ENCODE measurements at places on chromosomes 5 and 9.

DNA sequence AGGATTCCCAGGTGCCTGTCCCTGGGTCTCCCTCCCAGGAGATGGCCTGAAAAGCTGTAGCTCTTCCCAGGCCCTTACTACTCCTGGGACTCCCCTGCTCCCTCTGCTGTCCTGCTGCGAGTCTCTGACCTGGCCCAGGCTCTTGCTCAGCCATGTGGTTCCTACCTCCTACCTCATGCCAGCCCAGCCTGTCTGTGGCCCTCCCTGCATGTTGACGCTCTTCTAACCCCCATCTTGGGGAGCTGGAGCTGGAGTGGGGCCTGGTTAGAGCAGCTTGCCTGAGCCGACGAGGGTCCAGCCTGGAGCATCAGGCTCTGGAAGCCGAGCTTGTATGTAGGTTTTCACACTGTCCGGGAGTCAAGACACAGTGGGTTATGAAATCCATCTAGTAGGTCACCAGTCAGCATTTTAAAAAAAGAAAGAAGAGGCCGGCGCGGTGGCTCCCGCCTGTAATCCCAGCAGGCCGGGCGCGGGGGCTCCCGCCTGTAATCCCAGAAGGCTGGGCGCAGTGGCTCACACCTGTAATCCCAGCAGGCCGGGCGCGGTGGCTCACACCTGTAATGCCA, 244.4 kb downstream of the FANCC start:
- DNase-seq, result peak; percentile 11

DNA sequence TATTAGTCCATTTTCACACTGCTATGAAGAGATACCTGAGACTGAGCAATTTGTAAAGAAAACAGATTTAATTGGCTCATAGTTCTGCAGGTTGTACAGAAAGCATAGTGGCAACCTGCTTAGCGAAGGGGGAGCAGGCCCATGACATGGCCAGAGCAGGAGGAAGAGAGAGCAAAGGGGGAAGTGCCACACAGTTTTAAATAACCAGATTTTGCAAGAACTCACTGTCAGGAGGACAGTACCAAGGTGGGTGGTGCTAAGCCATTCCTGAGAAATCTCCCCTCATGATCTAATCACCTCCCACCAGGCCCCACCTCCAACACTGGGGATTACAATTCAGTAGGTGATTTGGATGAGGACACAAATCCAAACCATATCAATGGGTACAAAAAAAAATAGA, 16.8 kb upstream of the PCSK5 start:
- no peak for DNase-seq

DNA sequence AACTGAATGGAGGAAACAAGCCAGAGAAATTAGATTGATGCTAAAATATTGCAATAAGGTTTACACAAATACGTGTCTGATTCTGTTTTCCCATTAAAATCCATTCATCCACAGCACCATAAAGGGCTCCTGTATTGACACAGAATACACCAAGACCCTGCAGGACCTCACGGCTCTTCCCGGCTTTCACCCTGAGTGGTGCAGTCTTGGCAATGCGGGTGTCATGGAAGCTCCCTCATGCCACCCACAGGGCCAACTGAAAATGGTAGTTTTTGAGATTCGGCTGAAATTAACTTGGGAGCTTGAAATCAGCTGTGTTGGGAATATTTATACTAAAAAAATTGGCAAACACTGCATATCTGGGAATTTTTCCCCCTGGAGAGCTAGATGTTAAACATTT, 17.3 kb upstream of the EXOC3 start:
- DNase-seq, result peak; percentile 48

DNA sequence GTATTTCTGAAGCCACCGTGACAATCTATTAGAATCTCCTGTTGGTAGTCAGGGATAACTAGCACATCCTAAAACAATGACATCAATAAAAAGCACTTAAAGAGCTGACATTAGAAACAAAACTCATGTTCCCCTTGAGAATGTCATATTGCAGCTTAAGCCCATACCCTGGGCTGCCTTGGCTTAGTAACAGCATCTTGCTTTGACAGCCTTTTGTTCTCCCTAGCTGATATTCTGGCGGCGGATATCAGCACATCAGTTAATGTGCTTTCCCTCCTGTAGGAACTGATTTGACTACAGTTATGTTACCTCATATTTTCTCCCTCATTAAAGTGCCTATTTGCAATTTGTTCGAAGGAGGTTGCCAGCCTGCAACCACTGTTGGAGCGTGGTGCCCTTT, 214.1 kb downstream of the CD180 start:
- DNase-seq, result no peak

DNA sequence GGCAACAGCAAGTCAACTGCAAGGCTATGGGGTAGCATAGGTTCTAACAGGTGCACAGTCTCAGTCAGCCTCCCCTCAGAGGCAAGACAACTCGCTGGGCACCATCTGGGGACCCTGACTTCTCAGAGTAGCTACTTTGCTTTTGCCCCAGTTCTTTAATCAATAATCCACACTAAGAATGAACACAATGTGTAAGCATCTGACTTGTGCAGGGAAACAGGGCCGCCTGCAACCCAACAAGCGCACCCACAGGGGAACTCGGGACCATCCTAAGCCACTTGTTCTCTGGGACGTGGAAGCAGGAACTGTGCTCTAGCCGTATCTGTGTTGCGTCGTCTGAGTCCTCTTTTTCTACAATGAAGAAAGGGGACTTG, 1.9 kb downstream of the MOB3B start:
- DNase-seq, result no peak

DNA sequence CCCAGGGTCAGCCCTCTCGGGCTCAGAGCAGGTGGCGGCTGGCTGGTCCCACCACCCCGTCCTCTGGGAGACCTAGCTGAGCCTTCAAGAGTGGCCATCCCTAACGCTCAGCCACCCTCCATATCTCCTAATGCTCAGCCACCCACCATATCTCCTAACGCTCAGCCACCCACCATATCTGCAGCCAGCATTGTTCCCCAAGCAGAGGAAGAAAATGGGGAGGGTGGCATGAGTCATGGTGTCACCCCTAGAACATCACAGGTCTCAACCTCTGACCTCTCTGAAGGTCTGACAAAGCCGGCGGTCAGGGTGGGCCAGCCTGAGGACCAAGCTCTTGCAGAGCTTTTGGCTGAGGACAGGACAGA, 14.7 kb downstream of the LHX3 start:
- no peak for DNase-seq

DNA sequence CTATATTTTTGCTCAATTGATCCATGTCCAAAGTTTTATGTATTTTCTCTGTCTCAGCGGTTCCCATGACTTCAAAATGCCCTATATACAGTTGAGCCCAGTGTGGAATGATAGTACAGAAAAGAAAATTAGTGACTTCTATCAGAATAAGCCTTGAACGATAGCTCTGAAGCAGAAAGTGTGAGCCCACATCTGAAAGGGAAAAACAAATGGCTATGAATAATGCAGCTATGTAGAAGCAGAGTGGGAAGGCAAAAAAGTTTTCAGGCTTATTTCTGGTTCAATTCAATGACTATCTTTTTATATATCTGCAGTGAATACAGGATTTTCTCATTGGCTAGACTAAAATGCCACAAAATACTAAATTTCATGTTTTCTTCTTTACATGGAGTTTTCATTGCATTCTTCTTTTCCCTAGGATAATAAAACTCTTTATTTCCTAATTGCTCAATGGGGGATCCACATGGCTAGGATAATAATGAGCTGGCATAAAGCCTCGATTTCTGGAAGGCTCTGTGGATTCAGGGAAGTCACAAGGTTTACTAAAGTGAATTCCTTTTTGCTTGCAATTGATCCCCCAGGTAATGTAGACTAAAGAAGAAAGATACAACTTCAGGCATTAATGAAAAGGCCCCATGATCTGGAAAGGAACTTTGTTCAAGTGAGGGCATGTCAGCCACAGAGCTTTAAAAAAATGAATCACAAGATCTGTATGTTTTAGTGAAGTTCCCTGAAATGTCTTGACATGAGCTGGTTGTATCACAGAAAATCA, 377.0 kb upstream of the RIOK2 start:
- no peak for DNase-seq

- DNase-seq, result peak; percentile 17
Measured at GRCh38 chr5:59037453-59037852, 454.6 kb downstream of the RAB3C start.

DNA sequence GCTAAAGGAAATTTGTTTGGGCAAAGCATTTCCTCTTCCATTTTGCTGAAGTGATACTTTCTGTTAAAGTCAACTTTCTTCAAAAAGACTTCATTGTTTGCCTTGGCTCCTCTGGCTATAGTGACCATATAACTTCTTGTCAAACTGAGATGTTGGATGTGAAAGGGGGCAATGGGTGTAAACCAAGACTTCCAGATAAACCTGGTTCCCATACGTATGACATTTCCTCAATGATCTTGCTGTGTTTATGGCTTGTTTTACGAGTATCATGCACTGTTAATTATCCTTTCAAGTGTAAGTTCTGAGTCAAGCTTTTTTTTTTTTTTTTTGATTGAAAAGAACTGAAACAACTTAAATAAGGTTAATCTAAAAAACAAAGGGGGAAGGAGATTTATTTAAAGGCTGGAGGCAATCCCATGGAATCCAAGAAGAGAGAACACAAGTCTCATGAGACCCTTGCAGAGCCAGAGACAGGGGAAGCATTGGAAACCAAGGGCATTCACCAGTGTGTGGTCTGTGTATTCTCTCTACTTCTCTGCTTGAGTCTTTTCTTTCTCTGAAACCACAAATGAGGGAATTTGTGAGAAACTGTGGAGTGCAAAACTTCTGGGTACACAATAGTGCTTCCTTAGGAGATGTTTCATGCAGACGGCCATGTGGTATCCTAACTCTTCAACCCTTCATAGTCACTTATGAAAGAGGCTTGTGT, 335.3 kb downstream of the RAB3C start:
- DNase-seq, result no peak

GRCh38 chr9:16721972-16722371, 148.5 kb downstream of the BNC2 start:
- no peak for DNase-seq

GRCh38 chr5:150313921-150314716, 11.4 kb upstream of the ARSI start:
- DNase-seq, result no peak

- DNase-seq, result no peak
Measured at GRCh38 chr9:72726947-72727346, 205.5 kb downstream of the TMC1 start.

GRCh38 chr9:91047993-91048607, 246.5 kb downstream of the SYK start:
- no peak for DNase-seq

- DNase-seq, result no peak
Measured at GRCh38 chr9:115513148-115513547, 395.2 kb upstream of the TNC start.

GRCh38 chr5:54150841-54151240, 159.5 kb downstream of the ARL15 start:
- DNase-seq, result no peak

- DNase-seq, result no peak
Measured at GRCh38 chr5:80453366-80453765, 34.5 kb upstream of the FAM151B start.

GRCh38 chr9:117044241-117044640, 357.1 kb downstream of the TRIM32 start:
- no peak for DNase-seq

DNA sequence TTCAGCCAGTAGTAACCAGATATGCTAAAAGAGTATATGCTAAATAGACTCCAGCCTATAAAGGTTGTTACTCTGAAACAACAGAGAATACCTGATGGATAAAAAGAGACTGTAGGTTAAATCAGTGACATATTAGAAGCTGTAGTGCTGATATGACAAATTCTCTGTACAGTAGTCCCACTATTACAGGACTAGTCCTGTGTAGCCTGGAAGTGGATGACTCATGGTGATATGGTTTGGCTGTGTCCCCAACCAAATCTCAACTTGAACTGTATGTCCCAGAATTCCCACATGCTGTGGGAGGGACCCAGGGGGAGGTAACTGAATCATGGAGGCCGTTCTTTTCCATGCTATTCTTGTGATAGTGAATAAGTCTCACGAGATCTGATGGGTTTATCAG, 276.2 kb upstream of the POU5F2 start:
- DNase-seq, result no peak

DNA sequence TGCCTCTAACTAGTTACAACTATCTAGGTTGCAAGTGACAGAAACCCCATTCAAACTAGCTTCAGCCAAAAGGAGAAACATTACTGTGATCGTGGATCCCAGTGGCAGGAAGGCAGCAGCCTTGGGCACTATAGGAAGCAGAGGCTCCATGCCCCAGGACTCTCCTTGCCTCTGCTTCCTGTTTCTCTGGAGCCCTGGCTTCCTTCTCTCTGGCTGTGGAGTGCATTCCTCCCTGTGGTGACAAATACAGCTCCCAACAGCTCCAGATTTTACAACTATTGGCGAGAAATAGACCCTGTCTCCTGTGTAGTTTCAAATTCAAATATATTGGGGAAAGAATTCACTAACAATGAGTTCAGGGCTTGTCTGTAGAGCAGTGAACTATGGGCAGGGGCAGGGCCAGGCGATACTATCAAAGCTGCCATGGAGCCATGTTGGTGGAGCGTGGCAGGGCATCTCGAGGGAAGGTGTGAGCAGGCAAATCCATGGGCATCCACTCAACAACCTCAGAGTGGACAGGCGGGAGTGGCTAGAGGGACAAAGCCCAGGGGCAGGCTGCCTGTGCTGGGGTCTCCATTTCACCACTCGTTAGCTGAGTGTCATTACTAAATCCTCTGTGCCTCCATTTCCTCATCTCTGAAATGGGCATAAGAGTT, 189.5 kb downstream of the ERCC6L2 start:
- DNase-seq, result no peak

DNA sequence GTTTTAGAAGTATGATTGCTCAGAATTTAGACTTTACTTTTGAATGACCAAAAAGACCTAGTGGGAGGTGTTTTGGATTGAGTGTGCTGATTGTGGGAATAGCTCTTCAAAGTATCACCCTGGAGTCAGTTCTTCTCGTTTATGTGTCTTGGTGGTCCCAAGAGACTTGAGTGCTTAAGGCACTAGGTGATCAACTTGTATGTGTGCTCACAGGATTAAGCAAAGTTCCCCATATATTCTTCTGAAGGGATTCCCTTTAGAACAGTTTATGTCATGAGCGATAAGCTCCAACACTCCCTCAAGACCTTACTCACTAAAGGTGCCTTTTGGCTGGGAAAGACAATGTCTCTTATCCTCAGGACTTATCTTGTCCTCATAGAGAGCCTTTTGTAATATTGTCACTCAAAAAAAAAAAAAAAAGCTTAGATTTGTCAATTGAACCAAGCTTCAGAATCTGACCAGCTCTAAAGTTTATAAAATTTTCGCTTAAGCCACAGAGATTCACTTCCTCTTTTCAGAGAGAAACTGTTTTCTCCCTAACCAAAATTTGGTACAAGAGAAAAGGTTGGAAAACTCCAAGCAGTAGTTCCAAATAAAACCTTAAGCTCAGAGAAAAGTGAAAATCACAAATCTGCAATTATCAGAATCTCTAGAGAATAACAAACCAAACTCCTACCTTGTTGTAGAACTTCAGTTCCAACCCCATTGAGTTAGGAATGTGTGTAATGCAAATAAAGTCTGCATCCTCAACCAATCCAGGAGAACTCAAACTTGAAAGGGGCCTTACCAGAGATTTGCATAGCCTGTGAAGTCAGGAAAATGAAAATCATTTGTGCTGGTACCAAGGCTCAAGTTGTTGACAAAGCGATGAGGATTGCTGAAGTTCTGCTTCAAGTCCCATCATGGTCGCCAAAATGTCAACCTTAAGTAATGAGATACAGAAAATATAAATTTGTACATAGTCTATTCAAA, 40.0 kb upstream of the PDZD2 start:
- peak; percentile 76 for DNase-seq

All from NB4 (cell line).